ENCODE measurements at places on chromosomes 6 and 20.

DNA sequence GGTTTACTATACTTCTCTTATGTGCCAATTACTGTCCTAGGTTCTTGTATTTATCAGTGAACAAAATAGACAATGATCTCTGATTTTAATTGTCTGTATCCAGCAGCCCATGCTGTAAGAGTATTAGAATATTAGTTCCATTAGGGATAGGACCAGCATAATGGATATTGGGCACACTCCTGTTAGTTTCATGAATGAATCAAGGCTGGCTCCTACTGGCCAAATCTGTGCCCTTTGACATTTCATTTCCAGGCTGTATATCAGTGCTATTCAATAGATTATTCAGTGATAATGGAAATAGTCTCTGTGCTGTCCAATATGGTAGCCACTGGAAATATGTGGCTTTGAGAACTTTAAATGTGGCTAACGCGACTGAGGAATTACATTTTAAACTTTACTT lies 1007.9 kb upstream of the FLRT3 start:
- no peak for DNase-seq

- DNase-seq = no peak
Observed at GRCh38 chr6:16471222-16471909, 233.0 kb downstream of the GMPR start.

GRCh38 chr20:22312744-22313346 lies 271.5 kb downstream of the FOXA2 start:
- no peak for DNase-seq

GRCh38 chr6:85134172-85134571 lies 315.7 kb upstream of the NT5E start:
- DNase-seq = no peak

GRCh38 chr6:109465772-109466171 lies 10.2 kb upstream of the MICAL1 start:
- no peak for DNase-seq

GRCh38 chr6:897528-898207 lies 204.7 kb upstream of the EXOC2 start:
- no peak for DNase-seq

GRCh38 chr6:118344014-118344670 lies 204.0 kb upstream of the PLN start:
- no peak for DNase-seq

DNA sequence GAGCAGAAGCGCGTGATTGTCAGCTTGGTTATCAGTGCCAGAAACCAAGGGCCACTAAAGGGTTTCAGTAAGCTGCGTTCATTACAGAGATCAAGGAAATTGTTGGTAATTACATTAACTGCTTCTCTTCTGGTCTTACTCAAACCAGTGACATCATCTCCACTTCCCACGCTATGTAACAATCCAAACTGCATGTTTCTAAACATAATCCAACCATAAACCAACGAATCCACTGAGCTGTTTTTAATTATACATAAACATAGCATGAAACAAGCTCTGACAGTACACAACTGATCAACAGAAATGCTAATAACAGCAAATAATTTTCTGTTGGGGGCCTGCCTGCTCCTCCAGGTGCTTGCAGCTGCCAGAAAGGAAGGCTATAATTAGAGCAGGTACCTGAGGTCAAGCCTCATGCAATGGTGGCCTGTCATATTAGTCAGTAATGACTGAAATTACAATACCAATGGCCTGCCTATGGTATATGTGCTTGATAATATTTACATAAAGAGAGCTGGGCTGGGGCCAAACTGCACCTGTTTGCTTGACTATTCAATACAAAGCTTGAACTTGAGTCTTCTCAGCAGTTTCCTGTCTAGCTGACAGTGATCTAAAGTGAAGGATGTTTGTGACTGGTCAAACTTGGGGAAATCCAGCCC lies 40.1 kb downstream of the ILRUN start:
- DNase-seq = peak; percentile 37

DNA sequence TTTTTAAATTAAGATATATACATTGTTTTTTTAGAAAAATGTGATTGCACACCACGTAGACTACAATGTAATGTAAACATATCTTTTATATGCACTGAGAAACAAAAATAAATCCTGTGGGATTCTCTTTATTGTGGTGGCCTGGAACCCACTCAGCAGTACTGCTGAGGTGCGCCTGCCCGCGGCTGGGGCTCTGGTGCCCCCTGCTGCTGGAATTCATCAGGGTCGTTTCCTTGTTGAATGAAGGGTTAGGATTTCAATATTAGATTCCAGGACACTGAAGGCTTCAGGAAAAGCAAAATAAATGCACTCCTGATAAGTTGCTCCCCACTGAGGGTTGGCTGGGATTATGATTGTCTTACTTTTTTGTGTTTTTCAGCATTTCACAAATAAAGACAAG lies 175.8 kb upstream of the GGTLC1 start:
- DNase-seq = peak; percentile 37

DNA sequence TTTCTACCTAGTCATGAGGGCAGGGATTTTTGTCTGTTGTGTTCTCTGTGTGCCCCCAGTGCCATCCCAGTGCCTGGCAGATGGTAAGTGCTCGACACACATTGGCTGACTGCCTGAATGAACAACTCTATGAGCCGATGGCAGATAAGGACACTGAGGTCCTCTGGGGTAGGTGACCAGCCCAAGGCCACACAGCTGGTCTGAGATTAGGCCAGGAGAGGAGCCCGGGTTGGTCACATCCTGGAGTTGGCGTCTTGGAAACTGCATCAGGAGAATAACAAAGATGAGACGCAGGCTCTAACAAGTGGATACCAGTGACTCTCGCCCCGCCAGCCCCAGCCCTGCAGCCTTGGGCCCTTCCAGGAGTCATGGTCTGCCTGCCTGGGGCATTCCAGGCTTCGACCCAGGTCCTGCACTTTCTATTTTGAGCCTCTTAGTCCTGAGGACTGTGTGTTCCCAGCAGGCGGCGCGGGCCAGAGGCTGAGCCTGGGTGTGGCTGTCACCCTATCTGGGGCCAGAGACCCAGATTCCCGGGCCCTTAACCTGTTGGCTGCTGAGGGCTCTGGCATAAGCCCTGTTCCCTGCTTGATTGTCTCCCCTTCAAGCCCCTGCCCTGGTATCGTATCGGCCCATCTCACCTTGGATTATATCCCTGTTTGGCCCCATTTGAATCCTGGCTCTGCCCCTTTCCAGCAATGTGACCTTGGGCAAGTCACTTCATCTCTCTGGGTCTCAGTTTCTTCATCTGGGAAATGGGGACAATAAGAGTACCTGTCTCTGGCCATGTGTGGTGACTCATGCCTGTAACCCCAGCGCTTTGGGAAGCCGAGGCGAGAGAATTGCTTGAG lies 88.3 kb downstream of the CEBPB start:
- DNase-seq = no peak

DNA sequence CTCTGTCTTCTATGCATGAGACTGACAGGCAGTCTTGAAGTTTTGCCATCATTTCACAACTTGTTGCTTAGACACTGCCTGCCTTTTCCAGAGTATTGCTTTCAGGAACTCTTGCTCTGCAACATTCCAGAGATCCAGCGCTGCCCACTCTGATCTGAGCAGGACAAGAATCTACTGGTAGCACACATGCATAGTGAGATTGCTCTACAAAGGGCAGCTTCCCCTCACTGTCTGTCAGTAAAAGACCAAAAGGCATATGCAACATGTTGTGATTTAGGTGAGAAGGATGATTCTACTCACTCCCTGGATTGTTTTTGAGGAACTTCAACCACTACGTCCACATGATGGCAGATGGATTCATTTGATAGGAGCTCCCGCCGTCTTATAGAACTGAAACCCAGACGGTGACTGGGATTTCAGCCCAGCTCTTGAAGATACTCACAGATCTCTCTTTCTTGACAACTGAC lies 259.1 kb downstream of the ARID1B start:
- no peak for DNase-seq

- no peak for DNase-seq
Observed at GRCh38 chr6:2524090-2524489, 226.6 kb downstream of the MYLK4 start.

DNA sequence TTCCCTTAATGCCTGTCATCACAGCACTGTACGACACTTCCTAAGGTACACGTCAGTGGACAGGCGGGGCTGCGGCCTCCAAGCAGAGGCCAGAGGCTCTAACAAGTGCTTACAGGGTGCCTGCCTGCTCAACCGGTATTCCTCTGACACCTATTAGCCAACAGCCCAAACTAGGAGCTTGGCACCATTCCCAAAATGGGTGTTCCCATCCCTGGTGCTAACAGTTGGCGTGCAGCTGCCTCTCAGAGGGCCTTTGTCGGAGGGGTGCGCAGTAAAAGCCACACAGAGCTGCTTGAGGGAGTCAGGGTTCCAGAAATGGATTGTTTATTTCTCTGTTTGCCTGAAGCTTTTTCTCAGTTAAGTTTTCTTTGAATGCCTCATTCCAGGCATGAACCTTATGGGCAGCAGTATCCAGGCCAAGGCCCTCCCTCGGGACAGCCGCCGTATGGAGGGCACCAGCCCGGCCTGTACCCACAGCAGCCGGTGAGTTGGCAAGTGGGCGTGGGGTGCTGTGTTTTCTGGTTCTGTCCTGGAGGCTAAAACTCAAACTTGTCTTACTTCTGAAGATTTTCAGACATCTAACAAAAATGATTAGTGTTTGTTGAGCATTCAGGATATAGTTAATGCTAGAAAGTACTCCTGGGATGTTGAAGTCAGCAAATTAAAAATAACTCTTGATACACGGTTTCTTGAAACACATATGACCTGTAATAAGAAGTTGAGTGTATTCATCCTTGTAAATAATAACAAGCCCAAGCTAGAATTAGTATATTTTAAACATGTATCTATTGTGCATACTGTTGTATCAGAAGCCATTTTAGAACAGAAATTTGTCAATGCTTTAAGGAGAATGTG lies 124.7 kb downstream of the TMEM242 start:
- DNase-seq = no peak

DNA sequence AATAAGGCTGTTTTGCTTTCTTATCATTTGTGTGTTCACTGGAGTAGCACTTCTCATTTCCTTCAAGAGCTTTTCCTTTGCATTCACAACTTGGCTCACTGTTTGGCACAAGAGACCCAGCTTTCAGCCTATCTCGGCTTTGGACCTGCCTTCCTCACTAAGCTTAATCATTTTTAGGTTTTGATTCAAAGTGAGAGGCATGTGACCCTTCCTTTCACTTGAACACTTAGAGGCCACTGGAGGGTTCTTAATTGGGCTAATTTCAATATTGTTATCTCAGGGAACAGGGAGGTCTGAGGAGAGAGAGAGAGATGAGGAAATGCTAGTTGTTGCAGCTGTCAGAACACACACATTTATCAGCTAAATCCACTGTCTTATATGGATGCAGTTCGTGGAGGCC lies 82.9 kb upstream of the SCAF8 start:
- no peak for DNase-seq

DNA sequence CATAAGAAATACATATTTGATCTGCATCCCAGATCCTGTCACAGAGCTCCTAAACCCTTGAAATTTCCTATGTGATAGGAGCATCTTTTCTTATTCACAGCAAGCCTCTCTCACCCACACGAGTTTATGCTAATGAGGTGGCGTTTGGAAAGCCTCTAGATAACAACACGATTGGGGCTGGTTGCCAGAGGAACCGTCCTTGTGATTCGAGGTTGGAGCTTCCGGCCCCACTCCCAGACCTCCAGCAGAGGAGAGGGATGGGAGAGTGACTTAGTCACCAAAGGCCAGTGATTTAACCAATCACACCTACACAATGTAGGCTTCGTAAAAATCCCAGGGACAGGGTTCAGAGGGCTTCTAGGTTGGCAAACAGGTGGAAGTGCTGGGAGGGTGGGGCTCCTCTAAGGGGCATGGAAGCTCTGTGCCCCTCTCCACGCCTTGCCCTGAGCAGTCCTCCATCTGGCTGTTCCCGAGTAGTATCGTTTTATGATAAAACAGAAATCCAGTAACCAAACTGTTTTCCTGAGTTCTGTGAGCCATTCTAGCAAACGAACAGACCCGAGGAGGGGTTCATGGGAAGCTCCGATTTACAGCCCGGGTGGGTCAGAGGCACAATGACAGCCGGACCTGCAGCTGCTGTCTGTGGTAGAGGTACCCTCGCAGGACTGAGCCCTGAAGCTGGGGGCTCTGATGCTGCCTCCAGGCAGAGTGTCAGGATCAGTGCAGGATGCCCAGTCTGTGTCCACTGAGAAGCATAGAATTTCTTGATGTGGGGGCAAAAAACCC lies 238.1 kb upstream of the ARID1B start:
- DNase-seq = no peak

DNA sequence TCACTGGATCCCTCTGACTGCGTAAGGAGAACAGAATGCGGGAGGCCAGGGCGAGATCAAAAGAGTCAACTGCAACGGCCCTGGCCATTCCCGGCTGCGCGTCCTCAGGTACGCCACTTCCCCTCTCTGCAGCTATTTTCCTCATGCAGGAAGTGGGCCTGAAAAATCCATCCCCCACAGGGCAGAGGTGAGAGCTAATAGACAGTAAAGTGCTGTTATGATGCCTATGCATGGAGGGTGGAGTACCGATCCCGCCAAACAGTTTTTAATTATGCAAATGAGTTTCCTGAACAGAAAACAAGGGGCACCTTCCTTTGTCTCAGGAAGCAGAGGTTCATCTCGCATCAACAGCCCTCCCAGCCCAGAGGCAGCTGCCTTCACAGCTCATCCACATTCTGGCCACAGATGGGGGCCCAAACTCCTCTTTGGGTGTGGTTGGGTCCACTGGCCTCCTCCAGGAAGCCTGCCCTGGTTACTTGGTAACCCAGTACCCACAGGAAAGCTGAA lies 9.3 kb downstream of the PREX1 start:
- peak; percentile 45 for DNase-seq

DNA sequence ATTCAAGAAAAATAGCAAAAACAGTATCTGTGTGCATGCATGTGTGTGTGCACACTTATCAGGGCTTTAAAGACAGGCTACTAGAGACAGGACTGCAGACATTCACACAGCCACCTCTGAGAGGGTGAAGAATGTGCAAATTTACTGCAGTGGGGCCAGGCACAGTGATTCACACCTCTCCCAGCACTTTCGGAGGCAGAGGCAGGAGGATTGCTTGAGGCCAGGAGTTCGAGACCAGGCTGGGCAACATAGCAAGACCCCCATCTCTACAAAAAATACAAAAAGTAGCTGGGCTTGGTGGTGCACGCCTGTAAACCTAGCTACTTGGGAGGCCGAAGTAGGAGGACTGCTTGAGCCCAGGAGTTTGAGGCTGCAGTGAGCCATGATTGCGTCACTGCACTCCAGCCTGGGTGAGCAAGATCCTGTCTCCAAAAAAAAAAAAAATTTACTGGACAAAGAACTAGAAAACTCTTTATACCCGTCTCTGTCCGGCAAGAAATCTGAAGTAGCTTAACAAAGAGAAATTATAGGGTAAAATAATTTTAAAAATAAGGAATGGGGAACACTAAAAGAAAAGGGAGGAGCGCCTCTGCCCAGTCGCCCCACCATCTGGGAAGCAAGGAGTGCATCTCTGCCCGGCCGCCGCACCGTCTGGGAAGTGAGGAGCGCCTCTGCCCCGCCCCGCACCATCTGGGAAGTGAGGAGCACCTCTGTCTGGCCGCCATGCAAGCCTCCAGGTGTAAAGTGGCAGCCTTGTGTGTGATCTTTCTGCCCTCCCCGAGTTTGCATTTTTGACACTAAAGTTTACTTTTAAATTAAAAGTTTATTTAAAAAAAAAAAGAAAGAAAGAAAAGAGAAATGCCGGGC lies 105.1 kb downstream of the ZMYND8 start:
- no peak for DNase-seq

- no peak for DNase-seq
Observed at GRCh38 chr6:41318261-41318653, 17.2 kb upstream of the NCR2 start.

- no peak for DNase-seq
Observed at GRCh38 chr20:4021906-4022305, 6.5 kb upstream of the RNF24 start.

GRCh38 chr20:63280929-63281545 lies 8.4 kb downstream of the ARFGAP1 start:
- DNase-seq = no peak

- no peak for DNase-seq
Observed at GRCh38 chr6:106799031-106799894, 169.9 kb downstream of the QRSL1 start.

All from CD4-positive, alpha-beta T cell treated with Interleukin-15 for 4 hours (primary cell).